ENCODE measurements at places on chromosomes 2 and 18.

DNA sequence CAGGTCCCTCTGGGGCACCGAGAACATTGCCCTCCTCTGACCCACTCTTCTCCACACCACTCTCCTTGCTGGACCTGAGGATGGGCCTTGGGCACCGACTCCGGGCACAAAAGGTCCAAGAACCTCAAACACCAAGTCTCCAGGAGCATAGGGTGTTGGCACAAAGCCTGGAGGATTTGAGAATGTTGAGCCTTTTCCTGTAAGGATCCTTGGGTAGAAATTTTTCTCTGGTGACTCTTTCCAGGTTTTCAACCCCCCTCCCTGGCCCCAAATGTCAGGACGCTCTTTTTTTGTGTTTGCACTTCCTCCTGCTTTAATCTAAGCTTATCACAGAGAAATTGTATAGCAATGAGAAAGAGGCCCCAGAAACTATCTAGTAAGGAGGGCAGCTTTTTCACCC lies 9.2 kb downstream of the SPR start:
- no peak for DNase-seq

DNA sequence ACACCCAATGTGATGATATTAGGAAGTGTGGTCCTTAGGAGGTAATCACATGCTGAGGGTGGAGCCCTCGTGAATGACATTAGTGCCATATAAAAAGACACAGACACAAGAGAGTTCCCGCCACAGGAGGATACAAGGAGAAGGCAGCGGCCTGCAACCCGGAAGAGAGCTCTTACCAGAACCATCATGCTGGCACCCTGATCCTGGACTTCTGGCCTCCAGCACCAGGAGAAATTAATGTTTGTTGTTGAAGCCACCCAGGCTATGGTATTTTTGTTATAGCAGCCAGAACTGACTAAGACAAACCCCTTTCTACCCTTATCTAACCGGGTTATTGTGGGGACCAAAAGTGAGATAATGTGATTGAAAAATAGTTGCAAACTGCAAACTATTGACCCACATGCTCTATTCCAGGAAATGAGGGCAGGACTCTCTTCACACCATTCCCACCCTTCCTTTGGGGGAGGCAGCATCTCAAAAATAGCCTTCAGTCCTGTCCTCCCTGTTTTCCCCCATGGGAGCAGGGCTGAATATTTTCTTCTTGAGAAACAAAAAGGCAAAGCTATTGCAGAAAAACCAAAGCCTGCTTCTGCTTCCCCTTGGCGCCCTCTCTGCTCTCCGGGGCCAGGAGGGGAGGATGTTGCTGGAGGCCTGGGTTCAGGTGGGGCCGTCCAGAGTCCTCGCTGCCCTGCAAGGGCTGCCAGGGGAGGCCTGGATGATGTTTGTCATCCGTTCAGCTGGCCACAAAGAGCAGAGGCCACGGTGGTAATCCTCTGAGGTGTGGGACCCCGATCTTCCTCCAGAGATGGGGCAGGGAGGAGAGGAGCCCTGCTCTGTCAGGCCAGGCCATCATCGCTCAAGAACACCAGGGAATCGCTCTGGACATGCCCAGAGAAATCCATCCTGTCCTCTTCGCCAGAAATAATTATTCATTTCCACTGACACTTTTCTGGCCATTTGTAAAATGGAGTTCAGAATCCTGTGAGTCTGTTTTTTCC lies 73.8 kb upstream of the HAAO start:
- DNase-seq, result no peak

GRCh38 chr2:6526093-6526824 lies 339.4 kb downstream of the CMPK2 start:
- DNase-seq, result no peak

- no peak for DNase-seq
Measured at GRCh38 chr2:105872142-105872728, 127.5 kb downstream of the NCK2 start.

- DNase-seq, result no peak
Measured at GRCh38 chr2:165706960-165707487, 87.0 kb downstream of the GALNT3 start.

- no peak for DNase-seq
Measured at GRCh38 chr18:2916184-2916583, 69.4 kb downstream of the EMILIN2 start.

DNA sequence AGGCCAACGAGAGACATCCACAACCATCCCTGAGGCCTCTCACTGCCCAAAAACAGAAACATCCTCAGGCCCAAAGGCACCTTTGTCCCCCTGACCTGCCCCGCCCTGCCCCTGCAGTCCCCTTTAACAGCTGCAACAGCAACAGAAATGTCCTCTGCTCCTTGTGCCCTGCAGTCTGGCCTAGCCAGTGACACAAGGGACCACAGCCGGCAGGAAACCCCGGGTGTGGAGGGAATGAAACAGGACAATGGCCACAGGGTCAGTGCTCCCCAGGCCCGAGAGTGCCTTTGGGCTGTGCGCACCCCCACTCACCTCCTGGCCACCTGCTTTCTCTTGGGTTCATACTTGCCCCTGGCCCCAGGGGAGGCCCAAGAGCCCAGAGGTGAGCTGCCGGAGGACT lies 35.6 kb downstream of the SNED1 start:
- DNase-seq, result no peak

- DNase-seq, result no peak
Measured at GRCh38 chr18:54181856-54182602, 42.4 kb downstream of the MBD2 start.

GRCh38 chr2:181468811-181469210 lies 11.6 kb downstream of the ITGA4 start:
- no peak for DNase-seq

GRCh38 chr2:173607606-173608311 lies 253.1 kb downstream of the CDCA7 start:
- DNase-seq, result no peak

- no peak for DNase-seq
Measured at GRCh38 chr2:174597345-174598047, at the start of gene WIPF1. WIPF1 (minus strand) TSS chr2:174597804; CDS start chr2:174585573, 12,231 bp downstream.

GRCh38 chr2:171991027-171991426 lies 8.7 kb upstream of the METAP1D start:
- DNase-seq, result no peak

GRCh38 chr18:9741793-9742523 lies 33.9 kb downstream of the RAB31 start:
- DNase-seq, result no peak

DNA sequence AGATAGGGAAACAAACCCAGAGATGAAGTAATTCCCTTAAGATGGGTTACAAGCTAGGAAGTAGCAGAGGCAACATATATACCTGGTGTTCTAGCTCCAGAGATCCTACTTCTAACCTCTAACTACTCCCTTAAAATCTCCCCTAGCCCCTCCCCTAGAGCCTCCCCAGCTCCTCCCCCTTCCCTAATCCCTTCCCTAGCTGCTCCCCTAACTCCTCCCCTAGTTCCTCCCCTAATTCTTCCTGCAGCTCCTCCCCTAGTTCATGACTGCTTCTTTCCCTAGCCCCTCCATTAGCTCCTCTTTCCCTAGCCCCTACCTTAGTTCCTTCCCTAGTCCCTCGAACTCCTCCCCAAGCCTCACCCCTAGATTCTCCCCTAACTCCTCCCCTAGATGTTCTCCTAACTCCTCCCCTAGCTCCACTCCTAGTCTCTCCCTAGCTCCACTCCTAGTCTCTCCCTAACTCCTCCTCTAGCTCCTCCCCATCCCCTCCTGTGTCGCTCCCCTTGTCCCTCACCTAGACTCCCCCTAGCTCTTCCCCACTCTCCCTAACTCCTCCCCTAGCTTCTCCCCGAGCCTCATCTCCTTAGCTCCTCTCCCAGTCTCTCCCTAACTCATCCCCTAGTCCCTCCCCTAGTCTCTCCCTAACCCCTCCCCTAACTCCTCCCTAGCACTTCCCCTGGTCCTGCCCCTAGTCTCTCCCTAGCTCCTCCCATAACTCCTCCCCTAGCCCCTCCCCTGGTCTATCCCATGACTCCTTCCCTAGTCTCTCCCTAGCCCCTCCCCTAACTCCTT lies 108.9 kb downstream of the CD226 start:
- no peak for DNase-seq

GRCh38 chr18:59823596-59824195 lies 76.1 kb upstream of the PMAIP1 start:
- DNase-seq, result no peak

DNA sequence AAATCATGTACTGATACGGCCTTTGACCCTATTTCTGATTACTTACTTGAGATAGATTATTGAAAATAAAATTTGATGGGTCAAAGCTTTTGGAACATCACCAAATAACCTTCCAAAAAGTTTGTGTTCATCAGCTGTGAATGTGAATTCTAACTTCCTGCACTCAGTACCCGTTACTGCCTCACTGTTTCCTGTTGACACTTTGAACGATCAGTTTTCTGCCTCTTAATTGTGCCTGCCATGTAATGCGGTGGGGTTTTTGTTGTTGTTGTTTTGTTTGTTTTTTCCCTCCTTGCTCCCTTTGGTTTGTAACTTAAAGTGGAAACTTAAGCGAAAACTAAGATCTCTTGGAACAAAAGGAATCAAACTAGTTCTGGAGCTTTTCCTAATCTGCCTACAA lies 18.9 kb downstream of the ATG16L1 start:
- DNase-seq, result no peak

GRCh38 chr2:149953627-149954026 lies 366.1 kb upstream of the MMADHC start:
- no peak for DNase-seq

- DNase-seq, result no peak
Measured at GRCh38 chr2:98695255-98695654, 35.7 kb downstream of the MGAT4A start.

DNA sequence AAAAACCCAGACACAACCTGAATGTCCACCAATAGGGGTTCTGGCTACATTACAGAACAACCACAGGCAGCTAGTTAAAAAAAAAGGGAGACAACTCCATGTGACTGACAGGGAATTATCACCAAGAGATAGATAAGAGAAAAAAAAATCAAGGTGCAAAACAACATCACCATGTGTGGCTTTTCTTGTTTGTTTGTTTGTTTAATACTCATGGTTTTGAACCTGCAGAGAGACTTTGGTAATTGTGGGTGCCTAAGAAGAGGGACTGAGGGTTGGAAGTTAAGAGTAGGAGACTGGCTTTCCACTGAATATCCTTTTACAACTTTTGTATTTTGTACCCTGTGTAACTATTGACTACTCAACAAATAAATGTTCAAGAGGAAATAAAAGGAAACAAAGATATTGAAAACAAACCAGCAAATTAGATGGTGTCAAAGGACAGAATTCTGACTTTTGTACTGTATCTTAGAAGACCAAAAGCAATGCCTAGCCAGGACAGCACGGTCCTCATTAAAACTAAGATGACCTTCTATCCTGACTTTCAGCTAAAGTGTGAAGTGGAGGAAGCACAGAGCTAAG lies 22.5 kb upstream of the DNAJC27 start:
- DNase-seq, result no peak

- peak; percentile 27 for DNase-seq
Measured at GRCh38 chr2:121202541-121203310, 82.3 kb downstream of the TFCP2L1 start.

DNA sequence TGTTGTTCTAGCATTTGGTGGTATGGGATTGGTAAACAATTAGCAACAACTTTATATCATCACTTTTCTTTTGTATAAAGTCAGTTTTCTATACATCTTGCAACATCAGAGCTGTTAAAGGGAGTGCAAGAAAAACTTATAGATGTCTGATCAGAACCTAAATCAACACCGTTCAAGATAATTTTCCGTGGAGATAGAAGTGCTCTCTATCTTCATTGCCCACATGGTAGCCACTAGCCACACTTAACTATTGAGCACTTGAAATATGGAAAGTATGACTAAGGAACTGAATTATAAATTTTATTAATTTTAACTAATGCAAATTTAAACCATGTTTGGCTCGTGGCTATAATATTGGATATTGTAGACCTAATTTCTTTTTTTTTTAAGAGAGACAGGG lies 5.2 kb downstream of the TTC27 start:
- no peak for DNase-seq

DNA sequence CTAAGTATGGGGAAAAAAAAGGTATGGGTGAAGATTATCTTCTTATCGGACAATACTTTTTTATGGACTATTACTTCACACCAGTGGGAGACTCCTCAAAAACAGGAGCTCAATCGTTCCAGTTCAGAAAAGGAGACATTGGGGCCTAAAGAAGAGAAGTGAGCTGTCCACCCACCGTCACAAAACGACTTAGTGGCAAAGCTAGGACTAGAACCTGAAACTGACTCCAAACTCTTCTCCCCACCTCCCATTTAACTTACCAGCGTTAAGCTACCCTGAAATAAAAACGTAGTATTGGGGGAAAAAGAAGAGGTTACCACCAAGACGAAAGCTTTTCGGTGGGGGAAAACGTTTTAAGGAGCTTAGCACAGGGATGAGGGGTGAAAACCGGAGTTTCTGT lies 503 bp downstream of the GTF3C3 start:
- DNase-seq, result no peak

GRCh38 chr2:63977904-63978303 lies 41.3 kb downstream of the VPS54 start:
- no peak for DNase-seq

DNA sequence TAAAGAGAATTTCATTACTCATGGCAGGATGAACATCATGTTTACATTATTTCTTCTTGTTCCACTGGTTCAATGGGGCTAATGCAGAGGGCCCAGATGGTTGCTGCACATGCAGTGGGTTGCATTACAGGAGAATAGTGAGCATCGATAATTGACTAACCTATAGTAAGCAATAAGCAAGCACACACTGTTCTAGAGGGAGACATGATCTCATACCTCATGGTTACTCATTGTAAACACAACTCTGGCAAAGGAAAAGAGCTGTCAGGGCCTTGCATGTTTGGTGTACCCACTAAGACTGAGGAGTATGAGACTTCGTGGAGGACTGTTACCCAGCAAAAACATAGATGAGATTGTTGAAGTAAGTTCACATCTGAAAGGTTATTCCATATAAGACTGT lies 885.6 kb upstream of the VRK2 start:
- no peak for DNase-seq

- no peak for DNase-seq
Measured at GRCh38 chr2:109666466-109666865, 52.3 kb downstream of the SOWAHC start.

DNA sequence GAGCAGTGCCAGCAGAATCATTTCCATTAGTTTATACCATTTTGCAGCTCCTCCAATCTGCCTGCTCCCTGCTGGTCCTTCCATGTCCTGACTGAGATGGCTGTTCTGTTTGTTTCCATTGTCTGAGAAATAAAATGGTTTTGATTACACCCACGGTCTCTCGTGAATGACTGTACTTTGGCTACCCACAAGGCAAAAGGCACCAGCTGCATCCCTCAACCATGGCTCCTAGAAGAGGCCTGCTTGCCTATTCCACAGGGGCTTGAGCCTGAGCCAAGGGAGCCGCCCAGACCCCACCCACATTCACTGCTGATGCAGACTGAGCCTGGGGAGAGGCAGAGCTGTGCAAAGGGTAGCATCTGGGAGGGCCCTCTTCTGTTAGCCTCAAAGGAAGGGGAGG lies 31.2 kb downstream of the MARCHF4 start:
- no peak for DNase-seq

DNA sequence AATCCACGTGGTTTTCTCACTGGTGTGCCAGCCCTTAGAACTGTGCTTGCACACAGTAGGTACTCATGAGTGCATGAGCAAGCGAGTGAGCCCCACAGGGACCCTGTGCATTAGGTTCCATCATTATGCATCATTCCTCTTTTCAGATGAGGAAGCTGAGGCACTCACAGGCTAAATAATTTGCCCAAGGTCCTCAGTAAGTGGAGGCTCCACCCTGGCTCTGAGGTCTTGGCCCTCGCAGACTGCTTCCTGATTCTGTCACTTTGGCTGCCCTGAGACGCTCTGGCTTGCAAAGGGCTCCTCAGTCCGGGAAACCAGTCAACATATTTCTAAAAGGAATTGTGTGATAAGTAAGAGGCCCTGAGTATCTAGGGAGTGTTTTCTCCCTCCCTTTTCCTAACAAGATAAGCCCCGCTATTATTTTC lies 71.7 kb downstream of the IL1R2 start:
- DNase-seq, result peak; percentile 80

- no peak for DNase-seq
Measured at GRCh38 chr2:85769983-85770362, 16.2 kb downstream of the ATOH8 start.

Data from lower lobe of right lung (tissue), 2 donors.